Spleen (tissue), 13 donors: ENCODE measurements at places on chromosomes 4 and X. TPM values are rescaled to one million over a fixed set of nuclear protein-coding genes. Genes with fewer than 3 reads are reported as not detected.

DNA sequence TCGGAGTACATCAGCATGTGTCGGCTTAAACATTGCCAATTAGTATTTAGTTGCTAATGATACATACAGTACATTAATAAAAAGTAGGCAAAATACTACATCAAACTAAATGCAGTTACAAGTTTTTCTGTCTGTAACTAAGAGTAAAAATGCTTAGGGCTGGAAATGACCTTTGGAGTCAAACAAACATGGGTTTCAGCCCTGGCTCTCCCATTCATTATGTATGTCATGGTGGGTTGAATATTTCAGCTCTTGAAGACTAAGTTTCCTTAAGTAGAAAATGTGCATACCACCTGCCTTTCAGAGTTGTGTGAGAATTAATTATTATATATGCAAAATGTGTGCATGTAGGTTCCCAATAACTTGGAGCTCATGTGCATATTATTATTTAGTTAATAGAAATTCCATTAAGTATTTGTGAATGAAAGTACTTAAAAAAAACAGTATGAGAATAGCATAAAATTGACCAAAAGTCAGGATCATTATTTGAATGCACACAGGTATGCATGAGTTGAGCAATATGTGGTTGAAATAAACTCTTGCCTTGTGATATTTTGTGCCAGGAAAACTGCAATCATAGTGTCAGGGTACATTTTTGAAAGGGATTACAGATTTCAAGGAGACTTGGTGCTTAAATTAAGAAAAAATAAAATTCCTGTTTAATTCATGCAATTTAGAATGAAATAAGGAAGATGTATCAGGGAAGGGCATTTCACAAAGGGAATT, 2048.7 kb downstream of the PCDH7 start:
- no peak for DNase-seq
- no peak overlapping the region for H3K27ac ChIP-seq
- H3K27me3 ChIP-seq, result no peaks in the 10 kb centered on the region
- H3K36me3 ChIP-seq, result no peaks in the 10 kb centered on the region
- no peak overlapping the region for H3K4me3 ChIP-seq

SATL1 gene
- not detected for polyA plus RNA-seq

DNA sequence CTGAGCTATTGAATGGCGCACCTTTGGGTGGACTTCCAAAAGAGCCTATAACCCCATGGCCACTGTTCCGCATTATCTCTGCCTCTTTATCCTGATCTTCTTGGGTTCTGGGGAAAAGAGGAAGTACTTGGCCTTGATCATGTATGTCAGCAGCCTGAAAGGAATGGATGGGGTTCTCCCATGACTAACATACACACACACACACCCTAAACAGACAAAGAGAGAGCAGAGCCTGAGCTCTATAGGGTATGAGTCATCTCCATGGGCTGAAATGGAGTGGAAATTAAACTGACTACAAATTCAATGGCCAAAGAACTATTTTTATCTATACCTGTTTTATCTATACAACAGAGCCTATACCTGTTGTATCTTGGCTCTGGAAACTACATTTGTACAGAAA, 141.5 kb upstream of the MTMR8 start:
- no peak for DNase-seq
- H3K27me3 ChIP-seq, result no peaks in the 10 kb centered on the region
- no peak overlapping the region for H3K4me3 ChIP-seq
- no peaks in the 10 kb centered on the region for H3K36me3 ChIP-seq

RBM46 gene
- 0.04 TPM for polyA plus RNA-seq

DNA sequence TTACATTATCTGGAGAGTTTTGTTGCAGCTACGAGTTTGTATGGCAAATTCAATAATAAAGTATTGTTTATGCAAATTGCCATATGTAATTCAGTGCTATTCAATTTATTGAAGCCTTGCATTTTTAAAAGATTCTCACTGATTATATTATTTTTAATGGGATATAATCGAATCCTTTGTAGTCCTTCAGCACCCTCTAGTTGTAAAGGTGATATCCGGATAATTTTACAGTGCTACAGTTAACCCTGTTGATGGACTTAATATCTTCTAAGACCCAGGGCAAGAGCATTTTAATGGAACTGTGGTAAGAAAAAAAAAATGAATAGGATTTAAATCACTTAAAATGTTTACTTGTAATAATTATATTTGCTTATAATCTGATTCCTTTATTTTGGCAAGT, 48.5 kb upstream of the GRIA2 start:
- H3K36me3 ChIP-seq, result no peaks in the 10 kb centered on the region
- no peak overlapping the region for H3K4me3 ChIP-seq

- peaks cover 8% of the 10 kb centered on the region for H3K36me3 ChIP-seq
- no peak overlapping the region for H3K27ac ChIP-seq
- H3K4me3 ChIP-seq, result no peak overlapping the region
Measured at GRCh38 chr4:40165916-40166315, 30.9 kb upstream of the RHOH start.

- no peak for DNase-seq
- no peak overlapping the region for H3K4me3 ChIP-seq
- H3K36me3 ChIP-seq, result no peaks in the 10 kb centered on the region
- H3K27ac ChIP-seq, result no peak overlapping the region
Measured at GRCh38 chr4:41509451-41509866, 28.5 kb upstream of the LIMCH1 start.

DNA sequence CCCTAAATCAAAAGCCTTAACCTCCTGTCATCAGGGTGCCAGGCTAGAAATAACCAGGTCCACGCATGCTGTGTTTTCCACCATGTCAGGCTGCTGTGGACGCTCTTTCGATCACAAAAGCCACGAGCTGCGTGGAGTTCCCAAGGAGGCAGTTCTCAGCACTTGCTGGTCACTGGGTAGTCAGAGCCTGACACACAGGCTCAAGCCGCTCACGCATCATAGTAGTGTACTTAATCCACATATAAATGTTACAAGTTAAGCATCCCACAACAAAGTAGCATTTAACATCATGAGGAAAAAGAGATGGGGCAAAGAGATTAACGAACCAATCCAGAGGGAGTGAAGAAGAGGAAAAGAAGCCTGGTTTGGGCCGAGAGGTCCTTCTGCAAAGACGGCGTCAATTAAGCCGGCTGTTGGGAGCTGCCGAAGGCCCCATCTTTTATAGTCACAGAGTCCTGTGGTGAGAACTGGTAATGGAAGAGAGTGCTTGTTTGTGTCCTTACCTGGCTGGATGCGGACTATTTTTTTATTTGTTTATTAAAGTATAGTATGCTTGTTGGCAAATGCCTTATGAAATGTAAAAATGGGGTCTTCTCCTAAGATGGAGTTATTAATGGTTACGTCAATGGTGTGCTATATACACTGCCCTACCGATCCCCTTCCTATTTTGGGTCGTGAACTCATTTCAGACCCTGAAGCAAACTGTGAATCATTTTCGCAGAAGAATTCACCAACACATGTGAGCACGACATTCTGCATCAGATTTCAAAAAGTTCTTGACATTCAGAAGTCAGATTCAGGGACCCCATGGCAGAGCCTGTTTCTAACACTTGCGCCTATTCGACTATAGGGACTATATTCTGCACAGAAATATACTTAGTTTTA, 675 bp downstream of the PRIMPOL start:
- no peak for DNase-seq
- H3K36me3 ChIP-seq, result peaks cover 20% of the 10 kb centered on the region
- peak overlapping the region; percentile 74 for H3K27ac ChIP-seq
- H3K4me1 ChIP-seq, result peaks cover 43% of the 10 kb centered on the region
- H3K4me3 ChIP-seq, result peak overlapping the region; percentile 75
- H3K27me3 ChIP-seq, result no peaks in the 10 kb centered on the region

DNA sequence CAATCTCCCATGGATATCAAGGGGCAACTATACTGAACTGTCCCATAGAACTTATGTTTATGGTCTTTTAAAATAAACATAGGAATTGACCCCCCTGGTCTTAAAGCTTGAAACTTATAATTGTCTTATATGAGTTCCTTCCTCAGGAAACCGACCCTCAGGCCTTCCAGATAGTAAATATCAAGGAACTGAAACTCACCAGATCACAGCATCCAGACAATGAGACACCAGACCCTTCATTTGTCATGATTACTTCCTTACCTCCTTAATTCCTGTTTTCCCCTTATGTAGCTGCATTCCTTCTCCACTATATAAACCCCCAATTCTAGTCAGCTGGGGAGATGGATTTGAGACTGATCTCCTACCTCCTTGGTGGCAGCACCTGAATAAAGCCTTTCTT, 94.8 kb upstream of the GRPR start:
- H3K36me3 ChIP-seq, result no peaks in the 10 kb centered on the region
- H3K27me3 ChIP-seq, result no peaks in the 10 kb centered on the region
- no peak overlapping the region for H3K4me3 ChIP-seq
- no peak for DNase-seq

CCNI gene
- 137 TPM for polyA plus RNA-seq

H2BW2 gene
- polyA plus RNA-seq, result not detected

DNA sequence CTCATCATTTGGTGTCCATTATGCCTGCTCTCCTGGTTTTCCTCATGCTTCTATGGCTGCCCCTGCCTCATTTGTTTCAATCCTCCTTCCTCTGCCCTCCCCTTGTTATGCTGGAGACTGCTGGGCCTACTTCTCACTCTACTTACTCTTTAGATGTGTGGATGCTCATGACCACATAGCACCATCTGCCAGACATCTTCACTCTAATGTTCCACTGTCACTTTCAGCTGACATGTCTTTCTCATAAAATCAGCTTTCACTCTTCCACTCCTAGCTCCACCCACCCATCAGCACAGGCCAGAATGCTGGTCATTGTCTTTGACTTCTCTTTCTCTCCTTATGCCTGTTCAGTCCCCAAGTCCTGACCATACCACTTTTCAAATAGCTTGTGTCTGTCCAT, 86.8 kb downstream of the REPS2 start:
- H3K27ac ChIP-seq, result no peak overlapping the region
- H3K4me3 ChIP-seq, result no peak overlapping the region
- no peaks in the 10 kb centered on the region for H3K4me1 ChIP-seq
- H3K36me3 ChIP-seq, result no peaks in the 10 kb centered on the region

- no peaks in the 10 kb centered on the region for H3K36me3 ChIP-seq
- H3K27ac ChIP-seq, result peak overlapping the region; percentile 99
- peaks cover 43% of the 10 kb centered on the region for H3K4me1 ChIP-seq
- H3K4me3 ChIP-seq, result peak overlapping the region; percentile 98
Measured at GRCh38 chr4:1347410-1347864, 429 bp downstream of the UVSSA start.

GRCh38 chr4:96354036-96354712, 514.3 kb downstream of the PDHA2 start:
- no peaks in the 10 kb centered on the region for H3K4me1 ChIP-seq
- no peak for DNase-seq
- no peaks in the 10 kb centered on the region for H3K36me3 ChIP-seq
- no peaks in the 10 kb centered on the region for H3K27me3 ChIP-seq
